ENCODE measurements at places on chromosomes 6 and 20.

DNA sequence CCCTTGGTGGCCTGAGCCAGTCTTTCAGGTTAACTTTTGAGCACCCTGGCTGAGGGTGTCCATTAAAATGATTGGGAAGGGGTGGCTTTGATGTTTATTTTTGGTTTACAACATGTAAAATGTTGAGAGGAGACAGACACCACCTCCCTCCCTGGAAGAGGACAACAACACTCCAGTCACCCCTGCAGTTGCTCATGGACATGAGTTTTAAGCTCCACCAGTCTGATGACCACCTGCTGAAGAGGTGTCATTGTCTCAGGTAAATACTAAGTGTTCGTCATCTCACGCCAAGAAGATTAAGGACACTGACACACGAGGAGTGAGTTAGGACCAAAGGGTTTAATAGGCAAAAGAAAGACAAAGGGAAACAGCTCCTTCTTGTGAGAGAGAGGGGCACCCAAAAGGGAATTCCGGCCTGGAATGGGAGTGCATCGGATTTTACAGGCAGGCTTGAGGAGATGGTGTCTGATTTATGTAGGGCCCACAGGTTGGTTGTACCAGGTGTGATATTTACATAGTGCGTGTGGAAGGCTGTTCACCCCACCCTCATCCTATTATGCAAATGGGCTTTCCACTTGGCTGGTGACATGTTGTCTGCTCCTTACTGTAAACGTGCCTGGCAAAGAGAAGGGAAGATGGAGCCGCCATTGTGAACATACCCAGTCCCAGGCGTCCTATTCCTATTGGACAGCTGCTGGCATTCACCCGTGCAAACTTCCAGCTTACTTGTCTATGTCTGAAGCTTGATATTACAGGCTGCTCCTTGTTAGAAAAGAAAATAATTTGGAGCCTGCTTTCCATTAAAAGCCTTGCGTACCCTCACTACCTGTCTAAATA is 6.6 kb downstream of the HLA-B start:
- peak; percentile 14 for DNase-seq
- no peak overlapping the region for H3K4me3 ChIP-seq
- H3K36me3 ChIP-seq, result peaks cover 33% of the 10 kb centered on the region
- H3K27ac ChIP-seq, result no peak overlapping the region

- no peaks in the 10 kb centered on the region for H3K36me3 ChIP-seq
- H3K27me3 ChIP-seq, result no peaks in the 10 kb centered on the region
- H3K4me3 ChIP-seq, result no peak overlapping the region
- H3K27ac ChIP-seq, result no peak overlapping the region
Observed at GRCh38 chr20:41394931-41395666, 28.5 kb upstream of the EMILIN3 start.

DNA sequence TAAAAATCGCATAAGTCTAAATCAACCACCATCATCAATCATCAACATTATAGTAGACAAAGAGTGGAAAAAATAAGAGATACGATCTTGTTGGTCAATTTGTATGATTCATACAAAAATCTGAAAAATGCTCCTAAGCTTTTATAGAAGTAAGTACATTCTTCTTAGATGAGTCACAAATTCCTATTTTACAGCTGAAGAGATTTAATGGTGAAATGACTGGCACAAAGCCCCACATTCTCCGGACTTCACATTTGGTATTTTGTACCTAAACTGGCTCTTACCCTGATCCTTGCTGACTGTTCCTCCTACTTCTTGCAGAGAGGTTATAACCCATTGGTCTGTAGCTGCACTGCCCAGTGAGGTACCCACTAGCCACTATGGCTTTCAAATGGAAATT is 29.9 kb upstream of the PREP start:
- no peak for DNase-seq
- H3K4me1 ChIP-seq, result no peaks in the 10 kb centered on the region
- H3K4me3 ChIP-seq, result no peak overlapping the region
- no peaks in the 10 kb centered on the region for H3K36me3 ChIP-seq
- H3K27ac ChIP-seq, result no peak overlapping the region

DNA sequence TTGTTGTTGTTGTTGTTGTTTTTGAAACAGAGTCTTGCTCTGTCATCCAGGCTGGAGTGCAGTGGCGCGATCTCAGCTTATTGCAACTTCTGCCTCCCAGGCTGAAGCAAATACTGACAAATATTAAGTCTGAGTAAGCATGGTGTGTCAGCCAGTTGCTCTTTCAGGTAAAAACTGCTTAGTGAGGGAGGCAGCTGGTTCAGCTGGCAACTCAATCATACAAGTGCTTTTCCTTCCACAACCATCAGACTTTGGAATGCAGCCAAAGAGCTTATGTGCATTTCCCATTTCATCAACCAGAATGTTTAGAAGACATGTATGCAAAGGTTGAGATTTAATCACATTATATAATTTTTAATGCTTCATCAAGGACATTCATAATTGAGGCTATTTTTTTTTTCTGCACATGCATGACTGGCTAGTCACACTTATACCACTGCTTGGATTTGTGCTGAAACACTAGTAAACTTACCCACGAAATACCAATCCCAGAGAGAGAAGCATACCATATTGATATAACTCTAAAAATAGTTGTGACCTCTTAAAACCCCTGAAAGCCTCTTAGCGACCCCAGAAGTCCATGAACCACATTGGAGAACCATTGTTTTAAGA is 56.0 kb downstream of the CLIC5 start:
- no peaks in the 10 kb centered on the region for H3K4me1 ChIP-seq
- H3K27me3 ChIP-seq, result no peaks in the 10 kb centered on the region
- DNase-seq, result no peak
- H3K4me3 ChIP-seq, result no peak overlapping the region
- no peak overlapping the region for H3K27ac ChIP-seq
- no peaks in the 10 kb centered on the region for H3K36me3 ChIP-seq

- no peak overlapping the region for H3K4me3 ChIP-seq
- H3K36me3 ChIP-seq, result no peaks in the 10 kb centered on the region
- no peak overlapping the region for H3K27ac ChIP-seq
- no peaks in the 10 kb centered on the region for H3K4me1 ChIP-seq
- peaks cover 27% of the 10 kb centered on the region for H3K27me3 ChIP-seq
- no peak for DNase-seq
Observed at GRCh38 chr6:35220711-35221110, 7.0 kb downstream of the SCUBE3 start.

DNA sequence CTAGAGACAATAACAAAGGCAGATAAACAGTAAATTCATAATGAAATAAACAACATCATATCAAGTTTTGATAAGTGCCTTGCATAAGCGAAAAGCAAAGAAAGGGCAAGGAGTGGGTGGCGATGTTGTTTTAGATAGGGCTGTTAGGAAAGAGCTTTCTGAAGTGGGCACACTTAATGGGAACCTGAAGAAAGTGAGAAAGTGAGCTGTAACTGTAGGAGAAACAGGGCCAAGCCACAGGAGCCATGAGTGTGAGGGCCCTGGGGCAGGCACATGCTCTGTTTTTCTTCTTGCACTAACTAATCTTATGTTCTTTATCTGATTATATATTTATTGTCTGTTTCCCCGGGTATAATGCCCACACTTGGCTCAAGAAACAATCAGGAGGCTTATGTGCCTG is 193.4 kb upstream of the SUPT3H start:
- no peak for DNase-seq
- no peak overlapping the region for H3K27ac ChIP-seq
- H3K4me3 ChIP-seq, result no peak overlapping the region
- no peaks in the 10 kb centered on the region for H3K36me3 ChIP-seq

DNA sequence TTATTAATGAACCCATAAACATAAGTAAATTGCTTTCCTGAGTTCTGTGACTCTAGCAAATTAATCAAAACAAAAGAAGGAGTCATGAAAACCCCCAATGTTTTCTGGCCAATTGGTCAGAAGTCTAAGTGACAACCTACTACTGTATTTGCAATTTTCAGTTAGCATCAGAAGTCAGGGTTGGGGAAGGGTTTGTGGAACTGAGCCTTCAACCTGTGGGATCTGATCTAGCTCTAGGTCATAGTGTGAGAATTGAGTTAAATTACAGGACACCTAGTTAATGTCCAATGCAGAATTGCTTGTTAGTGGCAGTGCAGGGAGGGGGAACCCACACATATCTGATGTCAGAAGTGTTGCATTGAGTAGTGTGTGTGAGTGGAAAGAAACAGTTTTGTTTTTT is 142.4 kb downstream of the ISM1 start:
- H3K27ac ChIP-seq, result no peak overlapping the region
- DNase-seq, result no peak

- H3K36me3 ChIP-seq, result no peaks in the 10 kb centered on the region
- H3K27ac ChIP-seq, result no peak overlapping the region
- peaks cover 24% of the 10 kb centered on the region for H3K27me3 ChIP-seq
- no peak for DNase-seq
- no peak overlapping the region for H3K4me3 ChIP-seq
Observed at GRCh38 chr20:22555791-22556564, 28.4 kb downstream of the FOXA2 start.

- H3K27ac ChIP-seq, result no peak overlapping the region
- H3K36me3 ChIP-seq, result no peaks in the 10 kb centered on the region
- no peak for DNase-seq
- H3K4me1 ChIP-seq, result no peaks in the 10 kb centered on the region
- peaks cover 7% of the 10 kb centered on the region for H3K27me3 ChIP-seq
Observed at GRCh38 chr6:6694368-6694780, 105.9 kb downstream of the LY86 start.

DNA sequence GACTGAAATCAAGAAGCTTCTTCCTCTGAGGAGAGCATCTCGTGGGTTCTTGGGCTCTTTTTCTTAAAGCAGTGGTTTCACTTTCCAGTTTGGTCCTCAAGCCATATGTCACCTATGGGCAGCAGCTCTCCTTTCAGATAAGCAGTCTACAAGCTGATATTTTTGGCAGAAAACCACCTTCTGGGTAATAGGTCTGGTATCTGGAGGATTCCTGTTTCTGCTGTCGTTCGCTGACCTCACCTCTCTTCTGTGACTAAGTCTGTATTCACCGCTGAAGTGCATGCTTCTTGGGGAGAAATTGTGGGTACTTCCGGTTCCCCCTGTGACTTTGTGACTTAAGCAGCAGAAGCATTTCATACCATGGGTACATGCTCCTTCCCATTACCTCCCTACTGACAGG is 193.6 kb downstream of the EDN1 start:
- no peak overlapping the region for H3K4me3 ChIP-seq
- no peak overlapping the region for H3K27ac ChIP-seq
- peaks cover 11% of the 10 kb centered on the region for H3K27me3 ChIP-seq

GRCh38 chr6:125050663-125051318 is 88.6 kb downstream of the RNF217 start:
- no peaks in the 10 kb centered on the region for H3K36me3 ChIP-seq
- DNase-seq, result no peak
- H3K27me3 ChIP-seq, result no peaks in the 10 kb centered on the region
- no peak overlapping the region for H3K4me3 ChIP-seq

DNA sequence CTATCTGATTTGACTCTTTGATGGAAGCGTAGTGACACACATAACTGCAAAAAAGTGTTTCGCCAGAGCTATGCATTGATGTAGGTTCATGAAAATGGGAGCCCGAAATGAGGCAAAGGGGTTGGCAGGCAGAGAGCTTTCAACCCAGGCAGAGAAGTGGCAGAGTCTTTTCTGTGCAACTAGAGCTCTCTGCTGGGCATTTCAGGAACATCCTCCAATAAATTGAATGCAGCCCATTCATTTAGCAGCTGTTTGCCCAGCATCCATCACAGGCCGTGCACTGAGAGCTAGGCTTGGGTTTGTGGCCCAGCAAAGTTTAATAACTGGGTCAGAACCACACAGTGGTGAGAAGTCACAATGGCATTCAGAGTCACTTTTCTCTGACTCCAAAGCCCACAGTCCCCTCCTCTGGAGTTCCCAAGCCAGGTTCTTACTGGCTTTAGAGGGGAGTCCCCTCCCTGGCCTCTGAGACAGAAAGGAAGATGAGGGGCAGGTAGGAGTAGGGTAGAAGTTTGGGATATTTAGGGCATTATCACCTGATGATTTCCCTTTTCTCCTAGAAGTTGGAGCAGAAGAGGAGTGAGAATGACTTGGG is 31.8 kb upstream of the ELMO2 start:
- H3K4me3 ChIP-seq, result no peak overlapping the region
- no peaks in the 10 kb centered on the region for H3K36me3 ChIP-seq
- H3K27ac ChIP-seq, result no peak overlapping the region
- peaks cover 9% of the 10 kb centered on the region for H3K27me3 ChIP-seq

DNA sequence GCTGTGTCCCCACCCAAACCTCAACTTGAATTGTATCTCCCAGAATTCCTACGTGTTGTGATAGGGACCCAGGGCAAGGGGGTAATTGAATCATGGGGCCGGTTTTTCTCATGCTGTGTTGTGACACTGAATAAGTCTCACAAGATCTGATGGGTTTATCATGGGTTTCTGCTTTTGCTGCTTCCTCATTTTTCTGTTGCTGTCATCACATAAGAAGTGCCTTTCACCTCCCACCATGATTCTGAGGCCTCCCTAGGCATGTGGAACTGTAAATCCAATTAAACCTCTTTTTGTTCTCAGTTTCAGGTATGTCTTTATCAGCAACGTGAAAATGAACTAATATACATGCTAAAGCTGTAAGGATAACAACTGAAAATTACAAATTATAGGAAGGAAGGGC is 88.3 kb downstream of the CDYL start:
- peaks cover 7% of the 10 kb centered on the region for H3K4me1 ChIP-seq
- no peak overlapping the region for H3K4me3 ChIP-seq
- H3K27ac ChIP-seq, result no peak overlapping the region
- peaks cover 44% of the 10 kb centered on the region for H3K36me3 ChIP-seq

- H3K27ac ChIP-seq, result no peak overlapping the region
- peaks cover 26% of the 10 kb centered on the region for H3K4me1 ChIP-seq
- no peak overlapping the region for H3K4me3 ChIP-seq
- no peaks in the 10 kb centered on the region for H3K36me3 ChIP-seq
- DNase-seq, result no peak
Observed at GRCh38 chr6:34388421-34388820, 4.0 kb downstream of the NUDT3 start.

- H3K4me3 ChIP-seq, result no peak overlapping the region
- H3K4me1 ChIP-seq, result no peaks in the 10 kb centered on the region
- no peak for DNase-seq
- peaks cover 3% of the 10 kb centered on the region for H3K27me3 ChIP-seq
- H3K27ac ChIP-seq, result no peak overlapping the region
Observed at GRCh38 chr6:100179576-100179975, 185.6 kb upstream of the MCHR2 start.

DNA sequence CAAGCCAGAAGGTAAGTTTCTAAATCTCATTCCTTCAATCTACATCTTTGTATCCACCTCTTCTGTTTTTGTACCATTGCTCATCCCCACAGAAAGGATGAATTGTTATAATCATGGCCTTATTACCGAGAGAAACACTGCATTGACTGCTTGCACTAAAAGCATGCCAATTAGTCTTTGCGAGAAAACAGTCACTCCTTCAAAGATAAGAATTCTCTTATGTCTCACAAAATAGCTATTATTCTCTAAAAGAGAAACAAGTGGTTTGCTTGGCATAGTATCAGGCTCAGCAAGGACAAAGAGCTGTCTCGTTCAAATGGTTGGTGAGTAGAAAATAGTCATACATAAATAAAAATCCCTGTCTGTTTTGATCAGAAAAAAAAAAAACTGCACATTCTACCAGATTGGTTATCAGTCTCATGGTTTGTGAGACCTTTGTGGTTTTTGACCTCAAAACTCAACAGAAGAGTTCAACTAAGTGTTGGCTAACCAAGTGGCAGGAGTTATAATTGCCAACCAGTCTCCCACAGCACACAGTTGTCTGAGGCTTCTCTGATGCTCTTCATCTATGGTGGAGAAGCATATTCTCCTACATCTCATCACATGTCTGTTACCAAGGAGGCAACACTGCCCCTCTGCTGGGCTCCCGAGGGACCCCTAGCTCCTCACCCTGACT is 35.1 kb upstream of the ARMH2 start:
- H3K27ac ChIP-seq, result peak overlapping the region; percentile 68
- H3K27me3 ChIP-seq, result no peaks in the 10 kb centered on the region

GRCh38 chr6:25024821-25025220 is 89.1 kb upstream of the RIPOR2 start:
- peak overlapping the region; percentile 88 for H3K27ac ChIP-seq
- DNase-seq, result no peak
- H3K4me3 ChIP-seq, result peak overlapping the region; percentile 24
- H3K4me1 ChIP-seq, result peaks cover 55% of the 10 kb centered on the region
